ENCODE measurements at places on chromosomes 6 and 20. TPM values are rescaled to one million over a fixed set of nuclear protein-coding genes. Genes with fewer than 3 reads are reported as not detected.

DNA sequence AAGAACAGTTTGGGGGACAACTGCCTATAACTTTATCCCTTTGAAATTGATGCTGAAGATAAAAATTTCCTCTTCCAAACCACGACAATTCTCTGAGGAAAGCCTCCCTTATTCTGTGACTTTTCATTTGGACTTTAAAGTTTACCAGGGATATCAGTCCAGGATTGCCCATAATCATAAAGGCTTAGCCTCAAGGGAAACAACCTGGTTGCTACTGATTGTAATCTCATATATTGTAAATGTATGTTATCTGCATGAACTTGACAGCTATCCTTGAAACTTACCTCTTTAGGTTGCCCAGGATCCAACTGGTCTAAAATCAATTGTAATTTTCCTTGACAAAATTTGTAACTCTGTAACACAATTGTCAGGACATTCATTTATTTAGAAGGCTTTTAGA, 23.8 kb downstream of the TBC1D32 start:
- DNase-seq = no peak

GRCh38 chr6:158611541-158612370, 32.8 kb downstream of the DYNLT1 start:
- DNase-seq = no peak

GRCh38 chr6:161011492-161012480, 20.2 kb downstream of the MAP3K4 start:
- no peak for DNase-seq

DNA sequence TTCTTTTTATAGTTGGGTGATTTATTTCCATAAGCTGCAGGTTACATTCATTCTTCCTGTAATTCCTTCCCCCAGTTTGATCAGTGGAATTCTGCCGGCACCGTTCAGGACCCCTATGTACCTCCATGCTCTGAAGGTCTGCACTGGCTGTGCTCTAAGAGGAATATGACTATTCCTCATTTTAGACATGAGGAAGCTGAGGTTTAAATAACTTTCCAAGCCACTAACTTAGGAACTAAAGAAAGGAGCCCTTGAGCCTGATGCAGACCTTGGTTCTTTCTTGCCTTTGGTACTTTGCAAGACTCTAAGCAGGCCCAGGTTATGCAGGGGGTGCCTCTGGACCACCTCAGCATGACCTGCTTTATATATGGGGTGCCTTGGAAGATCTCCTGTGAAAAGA, 318.5 kb downstream of the QKI start:
- no peak for DNase-seq

GRCh38 chr6:170067923-170068360, 222.9 kb downstream of the DLL1 start:
- DNase-seq = peak; percentile 3

DNA sequence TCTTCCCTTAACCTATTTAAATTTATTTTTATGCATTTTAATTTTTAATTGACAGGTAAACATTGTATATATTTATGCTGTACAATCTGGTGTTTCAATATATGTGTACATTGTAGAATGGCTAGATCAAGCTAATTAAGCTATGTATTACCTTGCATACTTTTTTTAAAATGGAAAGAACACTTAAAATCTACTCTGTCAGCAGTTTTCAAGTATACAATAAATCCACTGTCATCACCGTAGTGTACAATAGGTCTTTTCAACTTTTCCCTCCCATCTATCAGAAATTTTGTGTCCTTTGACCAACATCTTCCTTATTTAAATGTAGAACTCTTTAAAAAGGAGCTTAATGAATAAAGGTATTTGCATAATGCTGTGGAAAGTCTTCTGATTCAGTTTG, 27.6 kb downstream of the RPS12 start:
- no peak for DNase-seq

DNA sequence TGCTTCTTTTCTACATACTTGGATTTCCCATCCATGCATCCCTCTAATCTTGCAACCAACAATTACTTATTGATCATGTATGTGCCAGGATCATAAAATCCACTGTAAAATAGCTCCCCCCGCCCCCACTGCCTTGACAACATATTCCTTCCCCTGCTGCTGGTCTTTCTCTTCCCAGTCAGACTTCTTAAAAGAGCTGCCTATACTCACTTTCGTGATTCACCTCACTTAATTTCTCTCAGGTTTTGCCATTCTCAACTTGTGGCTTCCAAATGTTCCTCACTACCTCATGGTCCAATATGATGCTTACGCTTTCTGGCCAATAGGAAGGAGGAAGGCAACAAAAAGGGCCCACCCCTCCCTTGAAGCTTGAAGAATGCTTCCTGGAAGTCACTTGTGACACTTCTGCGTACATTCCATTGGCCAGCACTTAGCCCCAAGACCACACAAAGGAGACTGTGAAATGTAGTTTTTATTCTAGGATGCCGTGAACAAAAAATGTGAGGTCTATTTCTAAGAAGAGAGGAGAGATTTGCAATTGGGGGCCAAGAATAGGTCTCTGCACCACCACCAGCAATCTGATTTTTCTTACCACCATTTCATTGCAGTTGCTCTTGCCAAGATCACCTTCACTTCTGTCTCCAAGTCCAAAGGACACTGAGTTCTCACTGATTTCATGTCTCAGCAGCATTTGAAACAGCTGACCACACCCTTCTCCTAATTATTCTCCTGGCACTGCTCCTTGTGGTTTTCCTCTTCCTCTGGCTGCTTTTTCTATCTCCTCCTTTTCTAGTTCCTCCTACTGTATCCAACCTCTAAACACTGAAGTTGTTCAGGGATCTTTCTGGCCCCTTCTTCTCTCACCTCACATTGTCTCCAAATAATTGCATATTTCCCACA, 30.8 kb downstream of the CD164 start:
- peak; percentile 37 for DNase-seq

- no peak for DNase-seq
These were observed 4.3 kb downstream of the ZBTB46 start for GRCh38 chr20:63826753-63827152.

GRCh38 chr20:51585148-51585547, 42.6 kb upstream of the NFATC2 start:
- no peak for DNase-seq

DNA sequence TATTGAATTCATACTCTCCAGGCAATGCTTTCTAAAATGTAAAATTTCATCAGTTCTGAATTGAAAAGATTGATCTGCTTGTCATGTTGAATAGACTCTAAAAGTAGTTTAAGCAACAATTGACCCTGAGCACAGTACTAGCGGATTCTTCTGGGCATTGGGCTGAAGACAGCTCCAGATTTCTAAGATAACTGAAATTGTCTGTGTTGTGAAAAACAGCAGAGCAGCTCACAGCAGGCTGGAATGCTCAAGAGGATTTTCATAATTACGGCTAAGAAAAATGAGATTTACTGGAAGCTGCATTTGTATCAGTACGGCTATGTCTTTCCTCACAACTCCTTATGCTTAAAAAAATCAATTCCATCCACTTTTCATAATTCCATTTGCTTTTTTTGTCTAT, 373.7 kb downstream of the HACE1 start:
- no peak for DNase-seq

DNA sequence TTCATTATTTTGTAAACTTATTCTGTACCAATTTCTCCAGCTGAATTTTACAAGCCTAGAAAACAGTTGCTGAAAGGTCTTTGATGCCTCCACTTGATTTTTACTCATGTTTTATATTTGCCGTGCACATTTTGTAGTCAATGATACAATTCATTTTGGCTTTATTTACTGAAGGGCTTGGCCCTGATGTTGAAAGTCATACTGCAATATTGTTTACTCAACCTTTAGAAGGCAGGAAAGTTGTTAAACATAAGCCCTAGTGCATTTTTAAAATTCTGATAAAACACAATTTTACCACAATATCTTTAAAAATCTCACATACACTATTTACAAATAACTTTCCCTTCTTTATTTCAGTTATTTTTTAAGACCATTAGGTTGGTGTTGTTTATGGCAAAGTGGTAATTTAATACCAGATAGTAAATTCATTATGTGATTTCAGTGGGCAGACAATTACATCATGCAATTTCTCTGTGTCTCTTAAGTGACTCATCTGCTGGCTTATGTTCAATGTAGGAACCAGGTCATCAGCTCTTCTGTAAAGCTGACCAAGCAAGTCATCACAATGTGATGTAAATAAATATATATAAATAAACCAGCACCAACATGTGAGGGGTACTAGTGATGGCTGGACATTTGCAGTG, 121.1 kb upstream of the SLC35B3 start:
- DNase-seq = no peak

DNA sequence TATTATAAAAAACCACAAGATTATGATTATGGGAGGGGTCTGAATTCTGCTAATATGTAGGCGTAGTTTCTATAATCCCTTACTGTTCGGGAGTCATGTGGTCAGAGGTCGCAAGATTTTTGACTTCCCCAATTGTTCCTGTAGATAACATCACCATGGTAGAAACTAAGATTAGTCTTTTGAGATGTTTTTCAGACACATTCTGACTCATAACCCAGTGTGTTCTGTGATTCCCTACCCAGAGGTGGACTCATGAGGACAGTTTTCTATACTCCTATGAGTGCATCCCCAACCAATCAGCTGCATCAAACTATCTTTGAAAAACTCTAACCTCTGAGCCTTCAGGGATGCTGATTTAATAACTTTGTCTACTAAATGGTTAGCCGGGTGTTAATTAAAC, 175.5 kb downstream of the RFPL4B start:
- no peak for DNase-seq

DNA sequence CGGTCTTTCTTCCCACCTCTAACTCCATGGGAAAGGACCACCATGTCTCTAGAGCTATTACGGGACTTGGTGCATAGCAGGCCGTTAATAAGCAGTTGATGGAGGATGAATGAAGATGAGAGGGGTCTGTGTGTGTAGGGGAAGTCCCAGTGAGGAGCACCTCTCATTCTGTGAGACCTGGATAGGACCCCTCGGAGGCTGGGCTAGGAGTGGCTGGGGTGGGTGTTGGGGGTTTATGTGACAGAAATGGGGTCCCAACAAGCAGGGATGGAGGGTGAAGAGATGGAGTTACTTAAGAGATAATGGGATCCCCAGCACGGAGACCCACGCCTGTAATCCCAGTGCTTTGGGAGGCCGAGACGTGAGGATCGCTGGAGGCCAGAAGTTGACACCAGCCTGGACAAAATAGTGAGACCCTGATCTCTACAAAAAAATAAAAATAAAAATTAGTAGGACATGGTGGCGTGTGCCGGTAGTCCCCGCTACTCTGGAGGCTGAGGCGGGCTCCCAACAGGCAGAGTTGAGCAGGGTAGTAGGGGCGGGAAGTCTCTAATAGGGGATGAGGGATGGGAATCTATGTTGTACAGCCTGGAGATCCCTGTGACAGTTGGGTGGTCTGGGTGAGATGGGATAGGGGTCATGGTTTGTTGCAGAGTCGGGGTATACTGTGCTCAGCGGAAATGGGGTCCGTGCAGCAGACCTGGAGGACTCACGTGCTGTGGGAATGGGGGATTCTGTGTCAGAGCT, 677 bp upstream of the ZNF341 start:
- DNase-seq = no peak

The GCNT2 gene
- 0.56 TPM for total RNA-seq

The PYGB gene
- 36.3 TPM for total RNA-seq

The NUDT3 gene
- 40.0 TPM for total RNA-seq

The BFSP1 gene
- 0.18 TPM for total RNA-seq

The KCNS1 gene
- total RNA-seq = not detected

The GLP1R gene
- total RNA-seq = not detected

The STK38 gene
- 14.8 TPM for total RNA-seq

The CPNE5 gene
- total RNA-seq = not detected

The PAK5 gene
- not detected for total RNA-seq

The RAE1 gene
- 35.8 TPM for total RNA-seq

The TRIM10 gene
- not detected for total RNA-seq

The MAN1A1 gene
- total RNA-seq = 34.8 TPM

The C6orf15 gene
- total RNA-seq = not detected

Measured in gastrocnemius medialis (tissue), 4 donors.